ENCODE measurements at places on chromosomes 1 and 21.
A peak's percentile ranks its signal among the peaks of the same experiment; 100 is the strongest.

DNA sequence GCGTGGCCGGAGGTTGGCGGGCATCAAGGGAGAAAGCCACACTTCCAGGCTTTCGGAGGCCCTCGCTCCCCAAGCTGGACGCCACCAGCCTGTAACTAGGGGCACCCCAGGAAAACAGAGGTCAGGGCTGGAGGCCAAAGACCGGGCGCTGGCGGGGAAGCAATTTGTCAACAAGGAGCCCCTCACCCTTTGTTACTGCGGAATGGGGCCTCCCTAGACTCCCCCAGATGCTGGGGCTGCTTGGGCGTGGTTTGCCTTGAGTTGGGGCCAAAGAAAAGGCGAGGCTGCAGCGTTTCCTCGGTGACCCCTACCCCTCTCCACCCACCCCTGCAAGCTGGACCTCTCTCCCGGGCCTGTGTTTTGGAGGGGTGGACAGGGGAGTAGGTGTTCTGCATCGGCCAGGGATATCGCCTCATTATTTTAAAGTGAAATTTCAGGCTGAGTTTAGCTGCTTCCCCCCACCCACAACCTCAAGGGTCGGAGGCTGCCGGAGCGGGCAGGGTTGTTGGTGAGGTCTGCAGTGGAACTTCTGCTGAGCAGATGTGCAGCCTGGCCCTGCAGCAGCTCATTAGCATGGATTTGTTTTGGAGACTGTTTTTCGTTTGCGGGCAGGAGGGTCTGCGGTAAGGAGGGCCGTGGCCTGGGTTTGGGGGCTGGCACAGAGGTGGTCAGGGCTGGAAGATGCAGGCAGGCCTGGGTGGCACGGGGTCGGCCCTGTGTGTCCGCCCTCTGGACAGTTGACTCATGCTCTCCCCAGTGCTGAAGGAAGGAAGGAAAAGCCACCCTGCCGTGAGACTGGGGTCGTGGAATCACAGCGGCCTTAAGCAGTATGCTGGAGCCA is 1.5 kb downstream of the NBL1 start:
- no peak for DNase-seq

DNA sequence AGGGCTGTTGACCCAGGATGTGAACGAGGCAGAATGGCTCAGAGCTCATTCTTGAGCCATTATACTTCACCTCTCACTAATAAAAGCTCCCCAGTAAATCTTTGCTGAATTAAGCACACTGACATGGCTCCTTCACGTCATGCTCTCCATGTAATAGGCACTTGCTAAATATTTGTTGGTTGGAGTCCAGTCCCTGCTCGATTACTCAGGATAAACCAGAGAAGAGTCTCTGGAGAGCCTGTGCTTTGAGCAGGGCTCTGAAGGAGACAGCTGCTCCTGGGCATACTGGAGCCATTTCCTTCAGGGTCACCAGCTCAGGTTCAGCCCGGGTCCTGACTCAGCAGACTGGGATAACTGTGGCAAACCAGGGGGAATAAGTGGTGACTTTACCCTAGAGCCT is 46.9 kb downstream of the HLX start:
- no peak for DNase-seq

GRCh38 chr1:25668931-25669573 is 52.5 kb downstream of the MAN1C1 start:
- DNase-seq, result no peak

GRCh38 chr21:34126269-34126668 is 52.9 kb downstream of the MRPS6 start:
- DNase-seq, result no peak

DNA sequence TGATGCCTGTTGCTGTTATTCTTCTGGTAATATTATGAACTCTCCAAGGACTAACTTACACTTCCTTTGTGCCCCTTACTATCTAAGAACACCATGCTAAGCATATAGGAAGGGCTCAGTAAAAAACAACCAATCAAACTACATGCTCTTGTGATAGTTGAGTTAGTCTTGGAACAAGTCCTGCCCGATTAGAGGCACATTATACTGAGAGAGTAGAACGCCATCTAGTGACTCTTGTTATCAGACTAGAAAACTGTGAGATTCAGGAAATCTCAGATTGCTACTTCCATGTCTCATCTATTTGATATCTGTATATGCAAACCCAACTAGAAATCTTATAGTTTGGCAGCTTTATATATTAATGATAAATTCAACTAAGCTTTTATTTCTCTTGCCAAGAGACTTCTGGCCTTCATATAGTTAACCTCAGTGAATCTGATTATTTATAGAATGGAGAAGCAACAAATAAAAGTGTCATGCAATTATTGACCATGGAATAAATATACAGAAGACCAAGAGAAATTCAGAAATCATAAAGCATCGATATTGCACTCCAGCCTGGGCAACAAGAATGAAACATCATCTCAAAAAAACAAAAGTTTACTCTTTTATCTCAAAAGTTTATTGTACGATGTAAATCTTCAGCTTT is 7.8 kb upstream of the SRRM1 start:
- peak; percentile 88 for DNase-seq

DNA sequence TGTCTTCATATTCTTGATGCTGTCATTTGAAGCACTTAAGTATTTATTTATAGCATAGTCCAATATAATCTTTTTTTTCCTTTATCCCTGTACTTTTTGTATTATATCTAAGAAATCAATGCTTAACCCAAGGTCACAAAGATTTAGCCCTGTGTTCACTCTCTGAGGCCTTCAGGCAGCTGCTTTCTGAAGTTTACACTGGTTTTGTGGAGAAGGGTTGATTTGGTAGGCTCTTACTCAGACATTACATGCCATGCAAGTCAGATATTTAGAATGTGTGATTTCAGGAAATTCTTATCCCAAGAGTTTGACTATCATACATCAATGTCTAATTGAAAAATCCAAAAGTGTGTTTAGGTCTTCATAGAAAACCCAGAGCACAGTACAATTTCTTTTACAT is 56.3 kb downstream of the PALMD start:
- DNase-seq, result no peak

DNA sequence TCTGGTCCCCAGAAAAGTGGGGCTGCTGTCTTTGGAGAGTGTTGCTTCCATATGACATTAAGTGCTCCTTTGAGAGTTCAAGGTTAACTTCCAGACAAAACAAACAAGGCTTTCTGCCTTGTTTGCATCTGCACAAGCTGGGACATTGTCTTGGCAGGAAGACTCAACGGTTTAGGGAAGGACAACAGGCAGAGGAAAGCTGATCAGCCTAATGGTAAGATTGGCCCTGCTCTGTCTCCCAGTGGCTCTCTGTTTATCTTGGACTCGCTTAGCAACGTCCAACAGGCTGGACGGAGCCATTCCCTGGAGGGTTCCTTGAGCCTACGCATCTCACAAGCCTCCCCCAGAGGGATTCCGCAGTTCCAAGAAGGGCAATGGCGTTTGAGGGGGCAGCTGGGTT is 62.2 kb upstream of the SLC44A3 start:
- DNase-seq, result no peak

- no peak for DNase-seq
These were observed 6.2 kb upstream of the HMGCS2 start for GRCh38 chr1:119774746-119775490.

DNA sequence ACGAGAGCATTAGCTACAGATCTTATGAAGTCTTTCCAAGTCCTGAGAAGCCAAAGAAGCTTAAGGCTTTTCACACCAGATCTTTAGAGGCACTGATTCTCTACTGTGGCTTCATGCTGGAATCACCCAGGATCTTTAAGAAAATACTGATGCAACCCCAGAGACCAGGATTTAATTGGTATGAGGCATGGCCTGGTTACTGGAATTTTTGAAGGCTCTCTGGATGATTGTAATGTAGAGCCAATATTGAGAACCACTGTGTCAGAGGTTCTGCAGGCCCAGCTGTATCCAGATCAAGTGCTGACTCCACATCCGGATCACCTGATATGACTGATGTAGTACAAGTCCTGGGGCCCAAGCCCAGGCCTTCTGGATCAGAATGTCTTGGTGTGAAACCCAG is 105.7 kb downstream of the PLPPR5 start:
- DNase-seq, result no peak

DNA sequence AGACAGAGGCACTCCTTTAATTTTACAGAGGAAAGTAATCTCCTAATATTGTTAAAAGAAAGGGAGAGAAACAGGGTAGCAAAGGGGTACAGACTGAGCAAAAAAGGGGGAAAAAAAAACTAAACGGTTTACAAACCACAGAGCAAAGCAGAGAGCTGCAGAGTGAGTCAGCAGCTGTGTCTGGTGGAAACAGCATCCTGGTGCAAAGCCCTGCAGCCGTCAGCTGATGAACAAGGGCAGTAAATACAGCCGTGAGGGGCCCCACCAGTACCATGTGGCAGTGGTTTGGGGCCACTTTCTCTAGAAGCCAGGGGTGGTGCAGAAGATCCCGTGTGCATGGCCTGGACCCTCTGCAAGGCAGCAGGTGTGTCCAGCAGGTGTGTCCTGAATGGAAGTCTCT is 111.3 kb downstream of the ERG start:
- DNase-seq, result no peak

DNA sequence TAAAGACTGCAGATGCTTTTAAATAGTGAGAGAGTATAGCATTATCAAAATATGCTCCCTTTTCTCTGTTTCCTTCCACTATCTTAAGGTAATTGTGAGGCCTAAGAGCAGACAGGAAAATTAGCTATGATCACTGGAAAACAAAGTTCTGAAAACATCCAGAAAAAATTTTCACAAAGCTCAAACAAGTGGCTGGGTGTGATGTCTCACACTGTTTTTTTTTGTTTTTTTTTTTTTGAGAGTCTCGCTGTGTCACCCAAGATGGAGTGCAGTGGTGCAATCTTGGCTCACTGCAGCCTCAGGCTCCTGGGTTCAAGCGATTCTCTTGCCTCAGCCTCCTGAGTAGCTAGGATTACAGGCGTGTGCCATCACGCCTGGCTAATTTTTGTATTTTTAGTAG is 7.2 kb downstream of the WDTC1 start:
- DNase-seq, result no peak

DNA sequence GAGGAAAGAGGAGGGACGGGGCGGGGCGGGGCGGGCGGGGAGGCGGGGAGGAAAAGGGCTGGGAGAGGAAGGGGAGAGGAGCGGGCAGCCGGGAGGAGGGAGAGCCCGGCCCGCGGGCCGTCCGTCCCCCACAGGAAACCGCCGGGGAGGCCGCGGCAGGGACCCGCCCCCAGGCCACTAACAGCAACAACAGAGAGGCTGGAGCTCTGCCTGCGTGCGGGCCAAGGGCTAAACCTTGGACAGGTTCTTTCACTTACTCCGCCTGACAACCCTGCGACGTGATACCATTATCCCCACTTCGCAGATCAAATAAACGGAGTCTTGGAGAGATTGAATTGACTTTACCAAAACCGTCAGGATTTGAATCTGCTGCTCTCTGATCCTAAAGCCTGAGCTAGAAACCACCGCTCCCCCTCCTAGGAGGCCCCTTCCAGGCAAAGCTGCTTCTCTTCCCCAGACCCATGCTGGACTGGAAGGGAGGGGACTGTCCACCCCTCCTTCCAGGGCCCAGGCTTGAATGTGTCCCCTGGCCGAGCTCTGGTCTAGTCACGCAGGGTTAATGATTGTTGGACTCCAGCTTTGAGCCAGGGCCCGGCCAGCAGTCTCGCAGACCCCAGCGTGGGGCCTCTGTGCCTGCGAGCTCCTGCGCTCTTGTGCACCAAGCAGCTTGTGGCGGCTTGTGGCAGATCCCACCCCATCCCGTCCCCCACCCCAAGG is at the start of gene EVA1B:
EVA1B (minus strand) TSS at position 10 of the 717 bp plus-strand sequence. CDS start 608 bp downstream, outside the sequence.
- DNase-seq, result no peak

DNA sequence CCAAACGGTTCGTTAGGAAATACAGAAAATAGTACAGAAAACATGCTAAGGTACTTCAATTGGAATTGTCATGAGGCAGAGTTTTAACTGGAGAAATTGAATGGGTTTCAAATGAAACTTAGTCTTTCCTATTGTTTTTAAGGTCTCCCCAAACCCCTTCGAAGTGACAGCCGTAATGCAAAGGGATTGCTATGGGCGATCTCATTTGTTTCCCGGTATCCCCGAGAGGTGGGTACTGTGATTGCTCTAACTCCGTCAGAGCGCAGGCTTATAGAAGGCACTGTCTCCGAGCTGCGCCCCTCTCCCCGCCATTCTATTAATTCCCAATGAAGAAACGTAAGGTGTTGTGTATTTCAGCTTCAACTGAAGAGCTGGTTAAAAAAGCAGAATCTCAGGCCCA is 22.0 kb upstream of the RNF187 start:
- no peak for DNase-seq

DNA sequence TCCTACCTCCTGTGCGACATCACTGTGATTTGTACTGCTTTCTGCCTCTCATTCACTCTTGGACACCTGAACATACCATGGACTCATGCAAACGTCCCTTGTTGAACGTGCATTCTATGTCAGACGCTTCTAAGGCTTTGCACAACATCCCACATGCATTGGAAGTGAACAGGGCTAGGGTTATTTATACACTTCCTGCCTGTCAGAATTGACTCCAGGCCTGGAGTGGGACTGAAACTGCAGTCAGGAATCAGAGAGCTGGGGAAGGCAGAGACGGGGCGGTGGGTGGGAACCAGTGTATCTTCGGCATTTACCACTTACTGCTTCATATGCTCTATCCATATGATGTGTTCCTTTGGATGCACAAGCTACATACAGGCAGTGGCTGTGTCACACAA is 81.4 kb upstream of the GALNT2 start:
- no peak for DNase-seq

GRCh38 chr1:182766881-182767645 is 22.5 kb upstream of the NPL start:
- DNase-seq, result no peak

GRCh38 chr1:228142701-228143136 is 2.6 kb downstream of the GUK1 start:
- no peak for DNase-seq

- no peak for DNase-seq
These were observed 17.2 kb downstream of the CSRP1 start for GRCh38 chr1:201489643-201490261.

GRCh38 chr1:241998412-241998921 is 431 bp downstream of the MAP1LC3C start:
- DNase-seq, result no peak

DNA sequence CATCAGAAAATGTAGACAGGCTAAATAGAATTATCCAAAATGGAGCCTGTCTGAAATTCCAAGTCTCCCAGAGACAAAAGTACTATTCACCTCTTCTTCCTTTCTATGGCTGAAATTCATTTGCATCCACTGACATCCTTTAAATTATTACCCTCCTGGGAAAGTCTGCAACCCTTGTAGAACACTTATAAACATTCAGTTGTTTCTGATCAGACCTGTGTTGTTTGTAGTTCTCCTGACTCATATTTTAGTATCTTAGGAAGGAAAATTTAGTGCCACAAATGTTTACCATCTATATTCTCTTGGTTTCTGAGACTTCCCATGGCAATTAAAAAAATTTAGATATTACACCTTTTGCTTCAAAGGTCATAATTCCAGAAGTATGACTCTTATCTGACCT is 69.6 kb upstream of the C1orf105 start:
- DNase-seq, result no peak
